NCI-H748 treated with DMSO at 0.1 percent for 48 hours (cell line): ENCODE measurements at places on chromosomes 12 and 14.
A peak's percentile ranks its signal among the peaks of the same experiment; 100 is the strongest.

DNA sequence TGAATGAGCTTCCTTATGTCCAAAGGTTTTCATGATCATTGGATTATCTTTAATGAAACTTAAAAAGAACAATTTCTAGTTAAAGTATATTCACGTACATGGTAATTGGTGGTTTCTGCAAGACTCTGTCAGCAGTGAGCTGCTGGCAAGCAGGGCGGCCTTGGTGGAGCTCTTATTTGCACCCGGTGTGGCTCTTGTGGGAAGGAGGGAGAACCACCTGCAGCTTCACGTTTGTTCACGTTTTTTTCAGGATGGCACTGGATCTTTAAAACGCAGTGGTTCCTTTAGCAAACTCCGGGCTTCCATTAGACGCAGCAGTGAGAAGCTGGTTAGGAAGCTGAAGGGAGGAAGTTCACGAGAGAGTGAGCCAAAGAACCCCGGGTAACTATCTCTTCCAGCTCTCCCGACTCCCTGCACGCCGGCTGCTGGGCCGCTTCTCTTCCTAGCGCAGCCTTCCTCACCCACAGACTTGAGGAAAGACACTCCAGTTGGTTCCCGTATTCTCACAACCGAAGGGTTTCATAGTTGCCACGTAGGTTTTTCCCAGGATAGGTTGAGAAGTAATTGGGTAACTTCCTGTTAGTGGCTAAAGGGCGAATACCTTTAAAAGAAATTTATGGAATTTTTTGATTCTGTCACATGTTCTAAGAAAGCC is 28.3 kb downstream of the XRCC3 start:
- no peak for DNase-seq

DNA sequence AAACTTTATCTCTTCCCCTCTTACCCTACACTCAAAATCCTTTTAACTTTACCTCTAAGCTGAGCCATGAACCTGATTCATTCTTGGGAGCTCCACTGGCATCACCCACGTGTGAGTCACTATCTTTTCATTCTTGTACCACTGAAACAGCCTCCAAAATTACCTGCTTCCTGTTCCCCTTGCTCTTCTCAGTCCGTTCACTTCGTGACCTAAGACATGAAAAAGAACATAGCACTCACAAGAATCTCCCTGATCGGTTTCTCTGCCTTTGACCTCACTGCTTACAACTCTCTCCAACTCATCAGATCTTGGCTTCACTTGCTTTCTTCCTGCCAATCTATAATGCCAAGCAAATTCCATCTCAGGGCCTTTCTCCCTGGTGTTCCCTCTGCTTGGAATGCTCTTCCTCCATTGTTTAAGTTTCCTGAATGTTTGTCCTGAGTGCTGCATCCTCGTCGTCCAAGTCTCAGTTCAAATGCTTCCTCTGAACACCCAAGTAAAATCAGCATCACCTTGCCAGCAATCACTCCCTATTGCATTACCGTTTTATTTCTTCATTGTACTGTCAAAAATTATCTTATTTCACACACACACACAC is 9.2 kb downstream of the GLIPR1 start:
- no peak for DNase-seq

DNA sequence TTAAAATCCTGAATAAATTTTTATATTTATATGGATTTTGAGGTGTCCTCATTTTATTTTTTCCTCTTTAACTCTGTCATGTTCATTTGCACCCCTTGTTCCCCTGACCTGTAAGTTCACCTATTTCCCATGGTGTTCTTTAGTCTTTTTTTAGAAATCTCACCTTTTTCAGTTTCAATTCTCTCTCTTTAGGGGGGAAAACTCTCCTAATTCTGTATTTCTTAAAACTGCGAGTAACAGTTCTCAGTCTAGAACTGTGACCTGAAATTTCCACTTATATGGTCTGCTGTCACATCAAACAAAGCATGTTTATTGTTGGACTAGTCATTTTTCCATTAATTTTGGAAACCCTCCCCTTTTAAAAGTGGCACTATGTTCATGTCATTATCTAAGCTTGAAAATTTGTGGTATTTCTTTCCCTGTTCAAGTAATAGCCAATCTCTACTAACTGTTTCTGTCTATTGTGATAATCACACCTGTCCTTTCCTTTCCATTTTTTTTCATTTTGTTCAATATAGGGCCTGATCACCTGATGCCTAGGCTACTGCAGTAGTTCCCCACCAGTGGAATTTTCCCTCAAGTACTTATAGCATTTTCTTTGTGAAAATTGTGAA is 14.0 kb upstream of the FBXO33 start:
- DNase-seq, result no peak

GRCh38 chr14:97177016-97177415 is 379.8 kb downstream of the VRK1 start:
- DNase-seq, result peak; percentile 63

DNA sequence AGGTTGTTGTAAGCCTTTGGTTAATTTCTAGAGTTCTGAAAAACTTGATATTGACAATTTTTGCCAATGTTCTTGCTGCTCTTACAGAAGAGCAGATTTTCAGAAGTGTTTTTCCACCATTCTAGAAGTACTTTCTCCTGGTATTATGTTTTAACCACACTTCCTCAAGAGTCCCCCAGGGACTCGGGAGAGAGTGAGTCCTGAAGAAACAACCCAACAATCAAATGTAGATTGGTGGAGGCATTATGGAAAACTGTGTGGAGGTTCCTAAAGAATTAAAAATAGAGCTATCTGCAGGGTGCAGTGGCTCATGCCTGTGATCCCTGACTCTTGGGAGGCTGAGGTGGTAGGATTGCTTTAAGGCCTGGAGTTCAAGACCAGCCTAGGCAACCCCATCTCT is 26.7 kb downstream of the OR10P1 start:
- DNase-seq, result no peak

- DNase-seq, result peak; percentile 72
Observed at GRCh38 chr14:103520657-103521437, 1.8 kb downstream of the CKB start.

- no peak for DNase-seq
Observed at GRCh38 chr14:103118663-103119404, 4.4 kb upstream of the TNFAIP2 start.

- no peak for DNase-seq
Observed at GRCh38 chr12:59486827-59487226, 109.0 kb upstream of the SLC16A7 start.

DNA sequence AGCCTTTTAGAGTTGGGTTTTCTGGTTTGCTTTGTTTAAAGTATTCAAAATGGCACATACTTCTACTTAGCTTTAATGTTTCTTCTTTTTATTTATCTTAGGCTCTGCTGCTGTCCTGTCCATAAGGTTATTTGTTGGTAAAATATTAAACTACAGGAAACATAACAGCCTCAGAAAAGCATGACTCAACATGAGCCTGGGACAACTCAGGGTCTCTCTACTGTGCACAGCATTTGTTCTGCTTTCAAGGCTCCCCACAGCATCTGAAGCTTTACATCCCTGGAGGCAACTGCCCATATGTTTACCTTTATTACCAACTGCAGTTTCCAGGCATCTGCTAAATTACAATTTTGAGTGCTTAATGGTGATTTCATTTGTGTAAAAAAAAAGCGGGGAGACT is 954.2 kb upstream of the FBXO33 start:
- no peak for DNase-seq

- DNase-seq, result no peak
Observed at GRCh38 chr12:66916189-66916588, 237.3 kb upstream of the GRIP1 start.

DNA sequence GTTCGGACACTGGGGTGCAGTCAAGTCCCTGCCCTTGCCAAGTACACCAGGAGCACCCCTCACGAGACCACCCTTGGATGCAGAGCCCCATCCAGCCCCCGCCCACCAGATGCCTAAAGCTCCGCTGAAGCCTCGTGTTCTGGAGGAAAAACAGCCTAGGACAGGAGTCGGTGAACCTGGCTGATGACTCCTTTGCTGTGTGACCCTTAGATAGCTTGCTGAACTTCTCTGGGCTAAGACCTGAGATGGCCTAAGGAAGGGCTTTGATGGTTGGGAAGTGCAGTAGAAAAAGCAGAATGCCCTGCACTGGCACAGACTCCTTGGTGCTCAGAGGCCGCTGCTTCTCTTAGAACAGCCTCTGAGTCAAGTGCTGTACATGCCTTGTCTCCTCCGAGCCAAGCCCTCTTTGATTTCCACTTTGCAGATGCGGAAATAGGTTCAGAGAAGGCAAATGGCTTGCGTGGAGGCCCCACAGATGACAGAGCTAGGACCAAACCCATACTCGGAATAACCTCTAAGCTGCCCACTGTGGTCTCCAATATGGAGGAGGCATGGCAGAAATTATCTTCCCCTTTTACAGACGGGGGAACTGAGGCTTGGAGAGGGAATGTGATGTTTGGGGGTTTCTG is 52.3 kb downstream of the MVK start:
- no peak for DNase-seq

- no peak for DNase-seq
Observed at GRCh38 chr12:130456375-130457199, 118.9 kb downstream of the PIWIL1 start.

DNA sequence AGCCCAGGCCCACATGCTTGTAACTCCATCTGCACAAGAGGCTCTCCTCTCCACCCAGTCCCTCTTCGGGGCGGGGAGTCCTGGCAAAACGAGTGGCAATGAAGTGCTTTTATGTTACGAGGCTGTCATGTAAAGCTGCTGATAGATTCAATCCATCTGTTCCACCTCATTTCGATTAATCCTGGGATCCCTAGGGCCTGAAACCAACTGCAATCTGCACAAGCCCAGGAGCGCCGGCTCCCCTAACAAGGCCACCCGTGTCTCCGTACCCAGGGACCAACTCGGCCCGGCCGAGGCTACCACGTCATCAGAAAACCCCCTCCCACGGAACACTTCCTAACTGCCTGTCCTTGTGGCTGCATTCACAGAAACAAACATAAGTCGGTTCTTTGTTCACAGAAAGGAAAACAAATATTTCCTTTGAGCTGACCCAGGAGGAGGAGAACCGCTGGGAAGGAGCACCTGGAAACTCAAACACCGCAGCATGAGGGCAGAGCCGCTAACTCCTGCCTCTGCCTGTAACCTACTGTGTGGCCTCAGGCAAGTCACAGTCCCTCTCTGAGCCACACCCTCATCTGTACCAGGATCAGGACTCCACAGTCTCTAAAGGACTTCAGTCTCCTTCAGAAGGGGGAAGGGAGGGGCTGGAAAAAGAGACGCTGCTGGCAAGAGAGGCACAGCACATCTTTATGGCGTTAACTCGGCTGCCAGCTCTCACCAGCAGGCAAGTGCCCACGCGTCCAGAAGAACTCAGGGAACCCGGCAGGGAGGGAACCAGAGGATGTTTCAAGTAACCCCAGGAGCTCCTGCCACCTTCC is 47.8 kb downstream of the CCDC88C start:
- no peak for DNase-seq

- DNase-seq, result peak; percentile 65
Observed at GRCh38 chr12:64890873-64891468, 66.5 kb downstream of the TBC1D30 start.

- DNase-seq, result no peak
Observed at GRCh38 chr12:113359133-113359938, 949 bp downstream of the PLBD2 start.

DNA sequence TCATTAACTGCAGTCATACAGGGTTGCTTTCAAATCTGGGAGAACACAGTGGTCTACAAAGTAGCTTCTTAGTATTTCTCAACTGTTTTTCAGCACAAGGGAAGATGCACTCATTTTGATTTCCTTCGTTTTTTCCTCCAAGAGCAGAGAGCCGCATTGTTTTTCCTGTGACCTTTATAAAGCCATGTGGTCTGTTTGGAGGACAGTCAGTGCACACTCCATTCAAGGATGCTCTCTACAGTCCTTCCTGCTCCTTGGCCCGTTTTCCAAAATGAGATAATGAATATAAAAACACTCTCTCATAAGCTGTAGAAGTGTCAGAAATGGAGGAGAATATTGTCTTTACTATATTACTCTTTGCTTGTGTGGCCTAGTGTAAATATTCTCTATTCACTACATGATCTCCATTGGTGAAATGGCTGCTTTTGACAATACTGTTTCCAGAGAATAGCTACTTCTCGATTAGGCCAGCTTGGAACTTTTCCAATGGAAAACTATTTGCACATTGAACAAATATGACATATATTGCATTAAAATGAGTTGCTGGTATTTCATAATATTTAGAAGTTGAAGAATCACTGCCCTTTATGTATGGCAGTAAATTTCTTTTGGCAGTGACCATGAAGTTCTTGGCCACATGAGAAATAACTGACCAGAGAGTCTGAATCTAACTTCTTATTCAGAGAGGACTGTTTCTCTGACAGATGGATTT is 393.1 kb upstream of the RGS6 start:
- no peak for DNase-seq

DNA sequence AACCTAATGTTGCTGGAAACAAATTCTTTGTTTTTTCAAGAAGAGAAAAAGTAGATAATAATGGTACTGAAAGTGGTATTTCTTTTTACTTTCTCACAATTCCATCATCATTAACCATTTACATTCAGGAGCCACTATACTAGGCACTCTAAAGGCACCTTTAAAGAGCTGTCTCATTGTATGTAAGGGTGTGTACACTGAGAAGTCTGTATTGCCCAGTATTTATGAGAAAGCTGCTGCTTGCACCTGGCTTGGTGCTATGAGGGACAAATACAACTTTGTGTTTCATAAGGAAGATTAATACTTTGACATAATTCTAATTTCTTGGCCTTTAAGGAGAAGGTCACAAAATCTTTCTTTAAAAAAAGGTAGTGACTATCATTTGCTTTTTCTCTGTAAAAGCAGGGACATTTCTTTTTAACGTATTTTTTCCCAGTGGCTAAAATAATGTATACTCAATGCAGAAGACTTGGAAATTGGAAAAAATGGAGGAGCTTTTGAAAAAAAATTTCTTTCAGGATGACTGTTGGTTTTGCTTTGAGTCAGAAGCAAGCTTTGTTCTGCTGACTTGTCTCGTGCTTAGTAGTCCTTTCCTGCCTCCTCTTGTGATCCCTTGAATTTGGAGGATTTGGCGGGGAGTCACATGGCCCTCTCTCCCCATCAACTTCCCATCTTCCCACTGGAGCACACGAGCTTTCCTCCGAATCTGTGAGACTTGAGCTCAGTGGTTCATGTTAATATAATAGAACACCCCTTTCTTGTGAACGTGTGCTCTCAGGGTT is 50.1 kb downstream of the RASSF3 start:
- DNase-seq, result no peak

DNA sequence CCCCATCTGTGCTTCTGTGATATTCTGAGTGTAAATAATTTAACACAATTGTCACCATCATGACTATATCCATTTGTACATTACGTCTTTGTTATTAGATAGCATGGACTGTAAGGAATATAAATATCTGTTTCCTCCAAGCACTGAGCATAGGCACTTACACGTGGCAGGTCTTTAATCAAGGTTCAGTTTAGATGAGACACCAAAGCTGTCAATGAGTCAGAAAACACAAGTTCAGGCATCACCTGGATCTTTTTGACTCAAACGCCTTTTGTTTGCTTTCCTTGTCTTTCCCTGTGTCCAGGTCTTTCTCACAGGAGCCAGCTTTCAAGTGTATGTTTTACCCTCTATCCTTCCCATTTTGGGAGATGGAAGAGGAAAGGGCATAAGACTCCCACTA is 163.2 kb upstream of the CCDC198 start:
- no peak for DNase-seq

DNA sequence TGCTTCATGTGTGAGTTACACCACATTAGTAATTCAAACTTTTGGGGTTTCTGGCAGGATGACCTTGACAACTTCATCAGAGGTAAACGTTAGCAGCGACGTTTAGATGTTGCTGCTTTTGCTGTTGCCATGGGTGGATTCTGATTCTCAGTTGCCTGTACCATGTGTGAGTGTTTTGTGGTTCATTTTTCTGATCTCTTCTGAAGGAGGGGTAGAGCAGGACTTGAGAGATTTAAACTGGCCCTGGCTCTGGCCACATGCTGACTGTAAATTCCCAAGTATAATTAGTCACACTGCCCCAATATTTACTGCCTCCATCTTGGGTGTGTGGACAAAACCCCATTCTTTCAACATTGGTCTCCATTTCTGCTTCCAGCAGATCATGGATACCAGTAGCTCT is 110.4 kb downstream of the ETV6 start:
- no peak for DNase-seq
